NCI-H1436 (cell line): ENCODE measurements at places on chromosomes 4 and X.

DNA sequence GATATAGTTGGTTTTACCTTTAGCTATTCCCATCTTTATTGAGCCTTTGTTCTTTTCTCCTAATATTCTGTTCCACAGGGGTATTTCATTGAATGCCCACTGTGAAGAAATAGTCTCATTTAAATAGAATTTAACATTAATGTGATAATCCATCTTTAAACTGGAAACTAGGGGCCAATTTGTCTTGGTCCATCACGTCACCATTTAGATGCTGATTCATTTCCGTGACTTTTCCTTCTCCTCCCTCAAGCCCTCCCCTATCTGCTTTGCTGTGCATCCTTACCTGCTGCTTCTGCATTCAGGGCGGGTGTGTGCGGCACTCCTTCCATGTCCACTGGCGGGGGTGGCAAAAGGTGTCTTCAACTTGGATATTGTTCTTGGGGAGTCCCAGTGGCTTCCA is 241.1 kb downstream of the FBXW7 start:
- DNase-seq: no peak

DNA sequence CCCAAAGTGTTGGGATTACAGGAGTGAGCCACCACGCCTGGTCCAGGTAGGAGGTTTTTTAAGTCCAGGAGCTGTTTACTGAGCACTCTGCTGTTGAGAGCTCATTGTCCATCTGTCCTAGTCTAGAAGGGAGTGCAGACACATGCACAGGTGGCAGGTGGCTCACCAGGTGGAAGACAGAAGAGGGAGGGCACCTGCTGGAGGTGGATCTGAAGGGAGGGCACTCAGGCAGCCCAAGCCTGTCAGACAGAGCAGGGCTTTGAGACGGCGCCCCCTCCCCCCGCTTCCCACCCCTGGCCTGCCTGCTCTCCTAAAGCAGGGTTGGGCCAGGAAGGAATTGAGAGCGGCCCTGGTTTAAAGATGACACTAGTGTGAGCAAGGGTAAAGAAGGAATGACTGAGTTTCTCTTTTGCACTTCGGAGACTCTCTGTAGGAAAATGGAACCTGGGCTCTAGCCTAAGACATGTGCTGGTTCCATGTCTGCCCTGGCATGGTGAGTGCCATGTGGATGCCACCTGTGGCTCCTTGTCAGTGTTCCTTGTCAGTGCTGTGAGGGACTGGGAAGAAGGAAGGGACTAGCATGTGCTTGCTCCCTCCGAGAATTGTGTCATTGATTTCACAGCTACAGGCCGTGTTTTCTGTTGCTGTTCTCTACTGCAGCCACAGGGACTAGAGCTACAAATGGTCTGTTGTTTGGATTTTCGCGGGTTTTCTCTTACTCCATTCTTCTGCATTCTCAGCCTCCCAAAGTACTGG is 108.6 kb downstream of the TNIP2 start:
- no peak for DNase-seq

DNA sequence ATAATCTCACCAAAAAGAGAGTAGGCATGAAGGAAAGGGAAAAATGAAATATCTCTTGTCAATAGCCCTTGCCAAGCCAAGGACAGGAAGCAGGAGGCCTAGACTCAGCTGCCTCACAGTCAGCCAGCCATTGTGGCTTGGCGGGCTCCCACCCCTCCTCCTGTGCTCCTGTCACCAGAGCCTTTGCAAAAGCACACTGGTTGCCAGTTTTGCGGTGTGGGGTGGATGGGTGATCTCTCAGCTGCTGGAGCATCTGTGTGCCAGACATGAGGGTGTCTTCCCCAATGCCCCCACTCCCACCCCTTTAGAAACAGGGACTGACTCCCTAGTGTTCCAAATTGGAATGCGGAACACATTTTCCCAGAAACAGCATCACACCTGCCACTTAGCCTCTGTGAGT is 26.1 kb downstream of the ARHGEF6 start:
- DNase-seq: no peak

- no peak for DNase-seq
These were observed 18.1 kb downstream of the PIR start for GRCh38 chrX:15475021-15475420.

DNA sequence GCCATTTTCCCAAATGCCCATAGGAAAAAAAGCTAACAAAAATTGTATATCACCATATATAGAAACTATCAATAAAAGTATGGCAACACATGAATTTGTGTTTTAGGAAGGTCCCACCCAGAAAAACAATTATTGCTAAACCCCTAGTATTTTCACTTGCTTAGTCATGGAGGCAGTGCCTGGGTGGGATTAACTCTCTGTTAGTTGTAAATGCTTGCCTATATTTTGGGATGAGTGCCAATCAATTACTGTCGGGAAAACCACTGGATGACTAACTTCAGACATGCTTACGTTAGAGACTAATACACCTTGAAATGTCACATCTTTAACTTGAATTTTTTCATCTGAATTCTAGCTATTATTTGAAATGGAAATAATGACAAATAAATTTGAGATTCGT is 33.9 kb downstream of the TMPRSS11A start:
- no peak for DNase-seq

GRCh38 chr4:122542411-122543236 is 78.2 kb downstream of the IL21 start:
- DNase-seq: no peak

DNA sequence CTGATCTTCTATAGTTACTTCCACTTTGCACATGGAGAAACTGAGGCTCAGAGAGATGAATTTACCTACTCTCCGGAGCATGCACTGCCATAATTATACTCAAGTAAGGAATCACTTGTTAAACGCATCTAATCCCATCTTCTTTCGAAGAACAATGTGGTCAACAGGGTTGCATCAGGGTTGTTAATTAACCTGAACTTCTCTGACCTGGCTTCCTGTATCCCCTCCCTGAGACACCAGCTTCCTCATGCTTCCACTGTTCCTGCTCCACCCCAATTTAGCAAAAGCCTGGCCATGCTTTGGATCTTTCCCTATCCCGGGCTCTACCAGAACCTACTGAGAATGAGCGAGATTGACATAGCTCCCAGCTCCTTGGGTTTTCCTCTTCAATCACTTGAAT is 136.7 kb downstream of the SMIM20 start:
- DNase-seq: no peak

DNA sequence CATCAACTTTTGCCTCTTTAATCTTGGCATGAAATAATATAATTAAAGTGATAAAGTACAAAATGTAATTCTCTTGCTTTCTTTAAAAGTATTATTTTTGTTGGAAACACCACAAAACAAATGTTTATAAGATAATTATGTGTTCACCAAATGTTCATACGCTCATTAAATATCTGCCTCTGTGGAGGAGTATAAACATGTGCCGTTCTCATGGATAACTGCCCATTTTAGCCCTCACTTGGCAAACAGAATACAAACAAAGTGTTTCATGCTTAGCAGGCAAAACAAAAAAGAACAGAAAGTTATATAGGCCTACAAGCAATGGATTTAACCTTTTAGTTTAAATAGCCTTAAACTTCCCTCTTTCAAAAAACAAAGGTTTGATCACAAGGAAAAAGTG is 800.5 kb upstream of the DIAPH2 start:
- DNase-seq: no peak

DNA sequence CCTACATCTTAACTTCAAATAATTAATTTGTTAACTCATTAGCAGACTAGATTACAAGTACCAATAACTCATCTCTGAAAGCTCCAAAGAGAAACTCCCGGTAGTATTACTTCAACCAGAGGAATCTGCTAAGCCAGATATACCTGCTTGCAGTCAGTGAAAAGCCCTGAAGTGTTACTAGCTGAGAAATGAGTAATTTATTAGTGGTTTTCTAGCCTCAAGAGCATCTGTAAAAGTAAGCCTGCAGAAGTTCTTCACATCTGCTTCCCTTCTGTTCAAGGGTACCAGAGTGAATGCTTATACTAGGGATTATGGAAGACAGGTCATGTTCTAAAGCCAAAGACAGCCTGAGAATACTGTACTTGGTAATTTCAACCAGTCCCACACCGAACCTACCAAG is 34.7 kb downstream of the IRS4 start:
- DNase-seq: no peak

GRCh38 chr4:177937041-177937440 is 494.8 kb upstream of the AGA start:
- no peak for DNase-seq

DNA sequence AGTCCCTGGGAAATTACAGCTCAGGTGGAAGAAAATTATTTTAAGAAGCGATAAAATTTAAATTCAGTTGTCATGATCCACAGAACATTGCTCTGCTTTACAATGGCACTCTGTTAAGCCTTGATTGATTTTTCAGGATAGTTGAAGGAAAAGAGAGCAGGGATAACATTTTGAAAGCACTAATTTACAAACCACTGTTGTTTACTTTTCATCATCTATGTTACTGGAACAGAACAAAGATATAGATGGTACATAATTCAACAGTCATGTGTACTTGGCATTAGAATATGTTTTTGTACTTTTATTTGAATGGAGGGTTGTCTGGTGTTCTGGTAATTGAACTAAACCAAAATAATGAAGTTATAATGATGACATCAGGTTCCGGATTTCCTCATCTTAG is 2.6 kb upstream of the ODAM start:
- no peak for DNase-seq

DNA sequence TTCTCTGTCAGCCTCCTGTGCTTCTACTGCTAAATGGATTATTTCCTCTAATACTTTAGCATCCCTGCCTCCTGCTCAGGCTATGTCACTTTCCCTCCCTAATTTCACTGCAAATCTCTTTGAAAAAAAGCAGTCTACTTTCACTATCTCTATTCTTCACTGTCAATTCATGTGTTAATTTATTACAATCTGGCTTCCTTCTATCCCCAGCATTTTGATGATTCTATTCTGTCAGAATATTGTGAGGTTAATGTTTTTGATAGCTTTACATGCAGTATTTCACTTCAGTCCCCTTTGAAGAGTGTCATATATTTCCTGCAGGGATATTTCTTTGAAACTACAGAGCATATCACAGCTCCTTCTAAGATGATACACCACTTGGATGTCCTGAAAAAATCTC is 203.2 kb downstream of the GRID2 start:
- DNase-seq: no peak
